ENCODE measurements at places on chromosomes 4 and X. TPM values are rescaled to one million over a fixed set of nuclear protein-coding genes. Genes with fewer than 3 reads are reported as not detected.
A peak's percentile ranks its signal among the peaks of the same experiment; 100 is the strongest.

DNA sequence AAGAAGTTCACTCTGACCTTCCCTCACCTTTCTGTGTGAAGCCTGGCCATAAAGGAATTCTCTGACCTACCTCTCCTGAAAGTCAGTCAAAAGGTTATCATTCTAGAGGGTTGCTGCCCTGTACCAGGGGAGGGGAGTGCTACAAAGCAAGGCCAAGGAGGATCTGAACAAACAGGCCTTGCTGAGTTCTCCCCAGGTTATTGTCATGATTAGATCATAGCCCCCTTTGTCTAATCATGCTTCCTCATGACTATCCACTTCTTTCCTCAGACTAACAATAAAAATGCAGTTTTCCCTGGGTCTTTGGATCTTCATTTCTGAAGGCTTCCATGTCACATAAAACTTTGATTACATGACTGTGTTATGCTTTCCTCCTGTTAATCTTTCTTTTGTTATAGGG, 472.0 kb downstream of the IQCM start:
- DNase-seq, result no peak

PDZD4 gene
- 0.63 TPM for total RNA-seq

- DNase-seq, result no peak
These were observed 38.1 kb downstream of the GPR174 start for GRCh38 chrX:79182616-79183015.

DNA sequence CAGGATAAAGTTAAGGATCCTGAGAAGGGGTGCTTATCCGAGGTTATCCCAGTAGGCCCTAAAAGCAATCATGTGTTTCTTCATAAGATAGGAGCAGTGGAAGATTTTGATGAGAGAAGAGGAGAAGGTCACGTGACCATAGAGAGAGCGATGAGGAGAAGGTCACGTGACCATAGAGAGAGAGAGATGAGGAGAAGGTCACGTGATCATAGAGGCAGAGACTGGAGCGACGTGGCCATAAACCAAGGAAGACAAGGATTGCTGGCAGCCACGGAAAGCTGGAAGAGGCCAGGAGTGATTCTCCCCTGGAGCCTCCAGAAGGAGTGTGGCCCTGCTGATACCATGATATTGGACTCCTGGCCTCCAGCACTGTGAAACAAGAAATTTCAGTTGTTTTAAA, 38.4 kb upstream of the ZNF518B start:
- no peak for DNase-seq

DNA sequence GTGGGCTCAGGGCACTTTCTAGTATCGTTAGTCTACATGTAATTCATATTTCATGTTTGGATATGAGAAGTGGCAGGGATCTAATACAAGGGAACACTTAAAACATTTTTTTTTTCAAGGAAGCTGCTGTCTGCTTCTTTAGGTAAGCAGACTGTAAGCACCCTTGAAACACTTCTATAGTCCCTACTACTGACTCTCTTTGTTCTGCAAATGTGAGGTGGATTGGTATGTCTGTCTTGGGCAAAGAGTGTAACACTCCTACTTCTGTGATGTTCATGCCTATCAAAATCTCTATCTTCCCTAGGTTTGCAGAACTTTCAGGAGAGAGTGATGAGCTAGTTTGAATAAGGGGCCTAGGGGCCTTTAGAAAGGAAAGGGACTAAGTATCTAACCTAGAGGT, 93.9 kb downstream of the ZNF330 start:
- DNase-seq, result no peak

GRCh38 chrX:125203737-125204578, 115.7 kb upstream of the TEX13C start:
- DNase-seq, result peak; percentile 37

FGFR3 gene
- total RNA-seq, result 0.11 TPM

RBM46 gene
- total RNA-seq, result not detected

PPEF1 gene
- total RNA-seq, result not detected

GRCh38 chr4:10596586-10597290, 87.8 kb downstream of the CLNK start:
- no peak for DNase-seq

DLG3 gene
- total RNA-seq, result 32.7 TPM

All from PC-3 (cell line).